ENCODE measurements at places on chromosomes 2 and 18.
A peak's percentile ranks its signal among the peaks of the same experiment; 100 is the strongest.

DNA sequence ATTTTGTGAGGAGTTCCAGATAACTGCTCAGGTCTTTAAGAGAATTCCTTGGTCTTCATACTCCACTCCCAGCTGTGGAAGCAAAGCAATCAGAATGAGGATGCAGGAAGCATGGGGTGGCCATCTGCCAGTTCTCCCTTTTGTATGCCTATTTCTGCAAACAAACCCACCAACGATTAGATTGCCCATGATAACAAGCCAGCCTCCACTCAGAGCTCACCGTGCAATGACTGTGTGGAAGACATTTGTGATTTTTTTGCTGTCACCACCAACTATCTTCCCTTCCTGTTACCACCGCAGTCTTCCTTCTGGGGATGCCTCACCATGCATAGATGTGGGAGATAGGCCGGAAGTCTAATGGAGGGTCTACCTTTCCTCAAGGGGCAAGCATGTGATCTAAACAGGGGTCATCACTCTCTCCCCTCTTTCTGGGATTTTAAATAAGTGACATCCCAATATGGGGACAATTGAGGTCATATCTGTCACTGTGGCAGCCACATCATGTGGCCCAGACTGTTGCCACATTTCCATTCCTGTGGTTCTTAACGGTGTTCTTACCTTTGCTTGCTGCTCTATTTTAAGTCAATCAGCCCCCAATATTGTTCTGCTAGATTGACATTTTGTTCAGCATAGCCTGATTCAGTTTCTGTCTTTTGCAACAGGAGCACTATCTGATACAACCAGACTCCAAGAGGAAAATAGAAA is 4.4 kb downstream of the AFF3 start:
- H3K27me3 ChIP-seq = peaks cover 15% of the 10 kb centered on the region
- DNase-seq = no peak
- H3K36me3 ChIP-seq = no peaks in the 10 kb centered on the region
- no peak overlapping the region for H3K27ac ChIP-seq
- no peak overlapping the region for H3K4me3 ChIP-seq

GRCh38 chr2:234514099-234514498 is 17.2 kb upstream of the ARL4C start:
- H3K36me3 ChIP-seq = no peaks in the 10 kb centered on the region
- no peak overlapping the region for H3K27ac ChIP-seq
- DNase-seq = no peak
- no peak overlapping the region for H3K4me3 ChIP-seq
- no peaks in the 10 kb centered on the region for H3K27me3 ChIP-seq

DNA sequence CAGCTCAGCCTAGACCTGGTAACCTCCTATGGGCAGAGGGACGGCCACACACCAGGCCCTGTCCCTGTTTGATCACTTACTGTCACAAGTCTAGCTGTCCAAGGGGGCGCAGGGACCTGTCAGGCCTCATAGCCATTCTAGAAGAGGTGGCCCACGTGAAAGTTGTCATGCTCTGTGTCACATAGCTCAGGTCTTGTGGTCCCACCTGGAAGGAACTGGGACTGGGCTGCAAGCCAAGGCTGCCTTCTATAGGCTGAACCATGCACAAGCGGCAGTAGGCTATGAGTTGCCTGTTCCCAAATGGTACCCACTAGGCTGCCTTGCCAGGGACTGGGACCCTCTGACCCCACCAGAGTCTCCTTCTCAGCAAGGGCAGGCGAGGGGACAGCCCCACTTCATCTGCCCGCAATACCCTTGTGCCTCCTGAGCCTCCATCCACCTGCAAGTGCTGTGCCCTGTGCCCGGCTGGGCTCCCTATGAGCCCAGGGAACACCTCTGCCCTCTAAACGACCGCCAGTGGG is 177.5 kb downstream of the ANAPC1 start:
- no peak overlapping the region for H3K27ac ChIP-seq
- H3K4me3 ChIP-seq = no peak overlapping the region
- no peak for DNase-seq
- H3K27me3 ChIP-seq = peaks cover 39% of the 10 kb centered on the region

GRCh38 chr2:73823916-73824523 is 4.7 kb upstream of the STAMBP start:
- H3K27ac ChIP-seq = no peak overlapping the region
- no peaks in the 10 kb centered on the region for H3K36me3 ChIP-seq
- H3K4me3 ChIP-seq = no peak overlapping the region

GRCh38 chr2:42430188-42430587 is 63.6 kb downstream of the KCNG3 start:
- no peak for DNase-seq
- H3K27me3 ChIP-seq = no peaks in the 10 kb centered on the region
- no peak overlapping the region for H3K27ac ChIP-seq
- H3K4me1 ChIP-seq = peaks cover 6% of the 10 kb centered on the region
- H3K4me3 ChIP-seq = no peak overlapping the region

- peaks cover 56% of the 10 kb centered on the region for H3K4me1 ChIP-seq
- H3K27ac ChIP-seq = peak overlapping the region; percentile 57
- H3K4me3 ChIP-seq = no peak overlapping the region
- H3K36me3 ChIP-seq = no peaks in the 10 kb centered on the region
- no peaks in the 10 kb centered on the region for H3K27me3 ChIP-seq
- no peak for DNase-seq
Measured at GRCh38 chr2:174125090-174125489, 123.2 kb downstream of the OLA1 start.

DNA sequence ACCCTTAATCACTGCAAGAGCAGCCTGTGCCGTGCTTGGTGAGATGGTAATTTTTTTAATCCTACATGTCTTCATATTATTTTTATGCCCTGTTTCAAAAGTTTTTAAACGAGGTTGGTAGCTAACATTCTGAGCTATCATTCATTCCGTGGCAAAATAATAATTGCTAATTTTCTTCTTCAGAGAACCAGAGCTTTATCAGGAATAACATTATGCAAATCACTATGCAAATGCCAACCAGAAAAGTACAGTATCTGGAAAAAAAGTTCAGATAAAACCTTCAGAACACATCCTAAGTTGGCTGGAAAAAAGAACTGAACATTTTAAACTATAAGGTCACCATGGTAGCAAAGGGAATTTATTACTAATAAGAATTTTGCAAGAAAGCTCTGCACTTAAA is 165.1 kb upstream of the NABP1 start:
- no peaks in the 10 kb centered on the region for H3K27me3 ChIP-seq
- no peak for DNase-seq
- no peak overlapping the region for H3K27ac ChIP-seq
- no peaks in the 10 kb centered on the region for H3K36me3 ChIP-seq
- no peak overlapping the region for H3K4me3 ChIP-seq

- DNase-seq = no peak
- no peaks in the 10 kb centered on the region for H3K36me3 ChIP-seq
- H3K4me3 ChIP-seq = no peak overlapping the region
- H3K4me1 ChIP-seq = no peaks in the 10 kb centered on the region
- H3K27me3 ChIP-seq = no peaks in the 10 kb centered on the region
- H3K27ac ChIP-seq = no peak overlapping the region
Measured at GRCh38 chr18:63306819-63307550, 12.6 kb downstream of the BCL2 start.
